Left ventricle myocardium inferior (tissue), 1 donor: ENCODE measurements at places on chromosomes 6 and 20. TPM values are rescaled to one million over a fixed set of nuclear protein-coding genes. Genes with fewer than 3 reads are reported as not detected.

GRCh38 chr6:150452428-150453243 is 83.8 kb downstream of the IYD start:
- H3K36me3 ChIP-seq, result no peaks in the 10 kb centered on the region
- no peak overlapping the region for H3K4me3 ChIP-seq
- peaks cover 27% of the 10 kb centered on the region for H3K4me1 ChIP-seq
- peak overlapping the region; percentile 74 for H3K27ac ChIP-seq
- DNase-seq, result peak; percentile 46

- H3K4me1 ChIP-seq, result peaks cover 55% of the 10 kb centered on the region
- peaks cover 45% of the 10 kb centered on the region for H3K27me3 ChIP-seq
- no peaks in the 10 kb centered on the region for H3K36me3 ChIP-seq
- DNase-seq, result peak; percentile 75
- peak overlapping the region; percentile 94 for H3K27ac ChIP-seq
These were observed 5.1 kb upstream of the TCEA2 start for GRCh38 chr20:64057628-64058498.

Gene SLC17A3
- not detected for total RNA-seq

Gene SMOC2
- 14.4 TPM for total RNA-seq
